ENCODE measurements at places on chromosomes 13 and 19.

GRCh38 chr19:3458229-3459088, 21.9 kb downstream of the SMIM24 start:
- DNase-seq: no peak

DNA sequence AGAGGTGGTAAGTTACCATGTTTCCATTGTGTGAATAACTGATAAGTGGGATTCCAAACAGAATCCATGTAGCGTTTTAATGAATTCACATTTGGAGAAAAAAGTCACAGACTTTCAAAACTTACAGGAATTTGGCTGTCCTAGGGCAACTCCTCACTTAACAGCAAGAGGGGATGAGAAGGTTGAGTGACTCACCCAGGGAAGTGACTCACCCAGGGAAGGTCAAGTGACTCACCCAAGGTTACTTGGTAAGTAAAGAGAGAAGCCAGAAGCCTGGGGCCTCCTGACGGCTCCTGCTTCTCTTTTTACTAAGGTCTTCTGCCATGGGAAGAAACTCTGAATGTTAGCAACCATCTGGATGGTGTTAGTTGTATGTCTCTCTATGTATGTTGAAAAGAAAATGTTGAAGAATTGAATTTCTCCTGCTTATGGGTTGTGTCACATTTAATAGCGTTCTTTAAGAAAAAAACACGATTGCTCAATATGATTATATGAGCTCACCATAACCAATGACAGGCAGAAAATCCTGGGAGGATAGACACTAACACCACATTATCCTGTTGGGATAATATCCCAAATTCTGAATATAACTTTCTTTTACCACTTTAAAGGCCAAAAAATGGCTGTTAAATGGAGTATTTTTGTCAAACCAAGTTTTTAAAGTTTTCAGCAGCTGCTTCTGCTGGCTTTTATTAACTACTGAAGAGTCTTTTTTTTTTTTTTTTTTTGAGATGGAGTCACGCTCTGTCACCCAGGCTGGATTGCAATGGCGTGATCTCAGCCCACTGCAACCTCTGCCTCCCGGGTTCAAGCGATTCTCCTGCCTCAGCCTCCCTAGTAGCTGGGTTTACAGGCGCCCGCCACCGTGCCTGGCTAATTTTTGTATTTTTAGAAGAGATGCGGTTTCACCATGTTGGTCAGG, 195.6 kb downstream of the GGACT start:
- DNase-seq: peak; percentile 41

GRCh38 chr13:89790696-89791095, 1556.8 kb upstream of the MIR17HG start:
- no peak for DNase-seq

GRCh38 chr13:56457535-56458190, 683.1 kb upstream of the PRR20A start:
- DNase-seq: no peak

GRCh38 chr19:46351241-46352041, 4.6 kb downstream of the PPP5C start:
- DNase-seq: no peak

GRCh38 chr13:24272452-24273161, 36.8 kb upstream of the C1QTNF9 start:
- no peak for DNase-seq
